A549 treated with dexamethasone at 1 μM for 4 hours (cell line): ENCODE measurements at places on chromosomes 12 and 14. TPM values are rescaled to one million over a fixed set of nuclear protein-coding genes. Genes with fewer than 3 reads are reported as not detected.

The DHRS2 gene
- 5.5 to 8.7 TPM (median 6.3 TPM) in 5 replicates for total RNA-seq

The A2ML1 gene
- not detected in 5 replicates for total RNA-seq

The EFS gene
- not detected in 5 replicates for total RNA-seq

The TAMALIN gene
- total RNA-seq, result 0.67 to 1.4 TPM (median 0.88 TPM) in 5 replicates

The PLEK2 gene
- 15.0 to 25.3 TPM (median 16.8 TPM) in 5 replicates for total RNA-seq

The SOX5 gene
- total RNA-seq, result not detected in 5 replicates

The RAD9B gene
- 0.19 to 0.30 TPM (median 0.23 TPM) in 5 replicates for total RNA-seq

The SMIM41 gene
- total RNA-seq, result not detected in 5 replicates

The HOXC12 gene
- total RNA-seq, result 0.02 to 0.05 TPM (median 0.03 TPM) in 3 of 5 replicates, not detected in the others

The ST8SIA1 gene
- 0.09 TPM in 1 of 5 replicates, not detected in the others for total RNA-seq

The LUM gene
- total RNA-seq, result 0.21 to 0.48 TPM (median 0.31 TPM) in 5 replicates

The C12orf42 gene
- total RNA-seq, result not detected in 5 replicates

The NGB gene
- total RNA-seq, result 0.05 TPM in 1 of 5 replicates, not detected in the others

The GLIPR1L1 gene
- not detected in 5 replicates for total RNA-seq

The RAB21 gene
- total RNA-seq, result 43.4 to 55.4 TPM (median 49.6 TPM) in 5 replicates

The GPRC5D gene
- total RNA-seq, result not detected in 5 replicates

The BBOF1 gene
- 2.6 to 5.5 TPM (median 3.2 TPM) in 5 replicates for total RNA-seq

The TCTN2 gene
- total RNA-seq, result 11.9 to 13.7 TPM (median 13.2 TPM) in 5 replicates

The LRP1 gene
- 9.7 to 18.2 TPM (median 14.8 TPM) in 5 replicates for total RNA-seq

The B4GALNT1 gene
- 26.3 to 45.0 TPM (median 42.0 TPM) in 5 replicates for total RNA-seq

The NKX2-8 gene
- total RNA-seq, result 1.7 to 3.8 TPM (median 2.8 TPM) in 5 replicates

The SDS gene
- total RNA-seq, result 0.31 to 1.9 TPM (median 1.7 TPM) in 5 replicates

The ZBTB25 gene
- 3.2 to 5.9 TPM (median 5.2 TPM) in 5 replicates for total RNA-seq

The TPI1 gene
- total RNA-seq, result 1,541 to 1,693 TPM (median 1,645 TPM) in 5 replicates

The TBX5 gene
- total RNA-seq, result not detected in 5 replicates

The TCL1A gene
- not detected in 5 replicates for total RNA-seq

The ZFP36L1 gene
- 150 to 230 TPM (median 203 TPM) in 5 replicates for total RNA-seq

The TBC1D30 gene
- 1.4 to 1.8 TPM (median 1.6 TPM) in 5 replicates for total RNA-seq

The DIO2 gene
- 1.7 to 2.8 TPM (median 1.9 TPM) in 5 replicates for total RNA-seq

The GXYLT1 gene
- total RNA-seq, result 11.3 to 16.3 TPM (median 14.4 TPM) in 5 replicates

The PIP4K2C gene
- total RNA-seq, result 40.6 to 46.9 TPM (median 42.6 TPM) in 5 replicates

The KCNJ8 gene
- 0.21 to 0.27 TPM (median 0.24 TPM) in 5 replicates for total RNA-seq

The CEBPE gene
- total RNA-seq, result not detected in 5 replicates

The ZDHHC22 gene
- 0.20 to 0.27 TPM (median 0.23 TPM) in 5 replicates for total RNA-seq

The SLC5A8 gene
- not detected in 5 replicates for total RNA-seq

The AICDA gene
- total RNA-seq, result 0.13 to 0.21 TPM (median 0.16 TPM) in 5 replicates

The RIMBP2 gene
- total RNA-seq, result 0.06 to 0.09 TPM (median 0.07 TPM) in 4 of 5 replicates, not detected in the other

The ERP29 gene
- 131 to 145 TPM (median 134 TPM) in 5 replicates for total RNA-seq

The CMKLR1 gene
- total RNA-seq, result 0.02 to 0.11 TPM (median 0.05 TPM) in 3 of 5 replicates, not detected in the others

The GDF3 gene
- total RNA-seq, result not detected in 5 replicates

The ATL1 gene
- total RNA-seq, result 4.8 to 6.5 TPM (median 5.5 TPM) in 5 replicates

The LGALS3 gene
- 155 to 178 TPM (median 164 TPM) in 5 replicates for total RNA-seq

The USP44 gene
- total RNA-seq, result 0.07 to 0.14 TPM (median 0.08 TPM) in 5 replicates

The A2M gene
- 0.05 to 0.23 TPM (median 0.11 TPM) in 5 replicates for total RNA-seq

The KRT71 gene
- 0.06 TPM in 1 of 5 replicates, not detected in the others for total RNA-seq

The PTPRR gene
- 0.20 to 0.41 TPM (median 0.27 TPM) in 5 replicates for total RNA-seq

The ZC3H14 gene
- 56.2 to 75.1 TPM (median 70.7 TPM) in 5 replicates for total RNA-seq

The CLEC12A gene
- total RNA-seq, result not detected in 5 replicates

The C14orf132 gene
- 5.0 to 9.9 TPM (median 7.8 TPM) in 5 replicates for total RNA-seq

The INTS13 gene
- 22.1 to 29.0 TPM (median 25.2 TPM) in 5 replicates for total RNA-seq

The ADAMTS20 gene
- not detected in 5 replicates for total RNA-seq

The CLECL1 gene
- total RNA-seq, result not detected in 5 replicates

The LLPH gene
- 58.7 to 67.4 TPM (median 61.8 TPM) in 5 replicates for total RNA-seq

The CPNE6 gene
- total RNA-seq, result 0.06 to 0.34 TPM (median 0.13 TPM) in 5 replicates

The CGRRF1 gene
- 15.3 to 21.1 TPM (median 16.7 TPM) in 5 replicates for total RNA-seq

The CSAD gene
- total RNA-seq, result 4.1 to 8.3 TPM (median 7.0 TPM) in 5 replicates

The RPS6KL1 gene
- total RNA-seq, result 0.17 to 0.56 TPM (median 0.41 TPM) in 5 replicates

The BCL11B gene
- total RNA-seq, result 0.29 to 0.59 TPM (median 0.47 TPM) in 5 replicates
